ENCODE measurements at places on chromosomes 16 and 17.
A peak's percentile ranks its signal among the peaks of the same experiment; 100 is the strongest.

DNA sequence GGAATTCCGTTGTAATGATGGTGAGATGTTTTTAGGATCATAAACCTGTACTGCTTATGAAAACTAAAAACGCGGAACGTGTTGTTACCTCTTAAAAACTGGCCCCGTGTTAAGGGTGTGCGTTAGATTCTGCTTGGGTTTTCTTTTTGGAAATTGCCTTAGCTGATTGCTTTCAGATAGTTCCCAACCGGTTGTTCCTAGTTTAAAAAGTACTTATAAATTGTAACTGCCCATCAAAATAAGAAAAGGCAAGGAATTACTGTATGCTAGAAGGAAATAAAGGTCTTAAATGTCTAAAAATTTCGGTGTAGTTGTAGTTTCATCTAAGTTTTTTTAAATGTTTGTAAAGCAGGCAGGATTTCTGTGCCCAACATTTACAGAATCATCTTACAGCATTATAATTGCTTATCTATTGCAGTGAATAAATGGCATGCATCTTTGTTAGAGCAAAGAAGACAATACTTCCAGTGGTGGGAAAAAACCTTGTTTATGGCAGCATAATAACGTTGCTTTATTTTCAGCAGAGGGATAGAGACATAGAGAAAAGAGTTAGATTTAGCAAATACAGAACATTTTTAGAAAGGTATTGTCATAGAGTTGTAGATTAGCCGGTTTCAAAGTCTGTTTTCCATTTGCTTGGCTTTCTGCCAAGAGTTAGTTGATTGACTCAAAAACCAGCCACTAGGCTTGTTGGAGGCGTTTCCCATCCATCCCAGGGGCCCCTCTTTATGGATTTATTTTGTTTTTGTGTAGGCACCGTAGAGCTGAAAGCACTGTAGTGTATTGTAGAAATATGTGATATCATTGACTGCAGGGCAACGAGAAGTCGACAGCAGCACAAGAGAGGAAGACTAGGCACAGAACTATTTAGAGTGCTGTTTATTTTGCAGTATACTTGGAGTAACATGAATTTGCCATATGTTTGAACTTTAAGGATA lies 1.7 kb downstream of the PPM1D start:
- ATAC-seq: peak; percentile 27

DNA sequence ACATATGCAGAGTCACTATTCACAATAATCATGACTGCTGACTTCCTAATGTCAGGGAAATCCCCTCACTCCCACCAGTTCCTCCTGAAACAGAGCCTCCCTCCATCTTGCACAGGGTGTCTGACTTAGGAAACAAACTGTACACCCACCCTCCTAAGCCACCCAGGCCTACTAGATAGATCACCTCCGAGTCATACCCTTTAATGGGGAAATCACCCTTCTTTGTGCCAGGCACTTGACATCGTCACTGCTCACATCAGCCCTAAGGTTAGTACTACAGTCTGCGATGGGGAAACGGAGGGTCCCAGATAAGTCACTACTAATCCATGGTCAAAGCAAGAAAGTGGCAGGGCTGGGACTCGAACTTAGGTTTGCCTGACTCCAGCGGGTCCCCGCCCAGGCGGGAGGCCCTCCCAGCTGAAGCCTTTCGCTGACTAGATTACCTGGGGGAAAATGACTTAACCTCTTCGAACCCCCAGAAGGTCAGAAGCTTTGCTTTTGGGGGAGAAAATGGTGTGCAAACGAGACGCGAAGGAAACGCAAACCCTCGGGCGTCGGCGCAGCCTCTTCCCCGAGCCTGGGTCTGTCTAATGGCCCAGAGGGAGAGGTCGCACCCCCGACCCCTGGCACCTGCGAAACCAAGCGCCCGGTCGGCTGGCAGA lies 3.4 kb upstream of the MLLT6 start:
- peak; percentile 18 for ATAC-seq

- ATAC-seq: no peak
Observed at GRCh38 chr17:76720941-76721340, 5.5 kb downstream of the JMJD6 start.

DNA sequence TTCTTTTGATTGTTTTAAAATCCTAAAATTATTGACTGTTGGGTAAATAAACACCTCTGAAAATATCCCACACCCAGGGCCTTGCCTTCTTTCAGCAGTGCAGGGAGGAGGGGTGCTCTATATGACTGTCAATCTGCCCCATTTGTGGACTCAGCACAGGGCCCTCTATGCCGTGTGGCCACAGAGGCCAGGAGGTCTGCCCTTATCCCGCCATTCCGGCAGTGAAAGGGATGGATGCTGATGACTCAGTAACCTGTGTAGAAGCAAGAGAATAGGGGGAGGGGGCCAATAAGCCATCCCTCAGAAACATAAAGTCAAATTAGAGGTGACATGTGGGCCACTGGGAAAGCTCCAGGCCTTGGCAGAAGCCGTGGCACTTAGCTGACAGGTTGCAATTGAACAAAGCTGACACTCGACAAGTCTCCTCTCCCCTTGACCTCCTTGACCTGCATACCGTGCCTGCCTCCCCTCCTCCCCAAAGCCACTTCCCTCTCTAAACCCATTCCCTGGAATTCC lies 281.4 kb upstream of the DYNLRB2 start:
- no peak for ATAC-seq

DNA sequence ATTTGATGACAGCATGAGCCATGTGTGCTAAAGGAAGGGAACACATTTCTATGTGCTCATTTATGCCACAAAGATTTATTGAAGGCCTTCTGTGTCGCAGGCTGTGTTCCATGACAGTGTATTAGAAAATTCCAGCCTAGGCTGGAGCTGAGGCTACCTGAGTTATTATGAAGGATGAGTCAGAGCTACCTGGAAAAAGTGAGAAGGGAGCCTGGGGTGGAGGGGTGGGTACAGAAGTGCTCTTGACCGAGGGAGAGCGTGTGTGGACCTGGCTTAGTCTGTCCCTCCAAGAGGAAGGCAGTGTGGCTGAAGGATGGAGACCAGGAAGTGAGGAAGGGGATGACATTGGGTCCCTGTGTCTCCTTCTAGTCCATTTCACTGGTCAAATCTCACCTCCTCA lies 98.3 kb downstream of the N4BP1 start:
- no peak for ATAC-seq

DNA sequence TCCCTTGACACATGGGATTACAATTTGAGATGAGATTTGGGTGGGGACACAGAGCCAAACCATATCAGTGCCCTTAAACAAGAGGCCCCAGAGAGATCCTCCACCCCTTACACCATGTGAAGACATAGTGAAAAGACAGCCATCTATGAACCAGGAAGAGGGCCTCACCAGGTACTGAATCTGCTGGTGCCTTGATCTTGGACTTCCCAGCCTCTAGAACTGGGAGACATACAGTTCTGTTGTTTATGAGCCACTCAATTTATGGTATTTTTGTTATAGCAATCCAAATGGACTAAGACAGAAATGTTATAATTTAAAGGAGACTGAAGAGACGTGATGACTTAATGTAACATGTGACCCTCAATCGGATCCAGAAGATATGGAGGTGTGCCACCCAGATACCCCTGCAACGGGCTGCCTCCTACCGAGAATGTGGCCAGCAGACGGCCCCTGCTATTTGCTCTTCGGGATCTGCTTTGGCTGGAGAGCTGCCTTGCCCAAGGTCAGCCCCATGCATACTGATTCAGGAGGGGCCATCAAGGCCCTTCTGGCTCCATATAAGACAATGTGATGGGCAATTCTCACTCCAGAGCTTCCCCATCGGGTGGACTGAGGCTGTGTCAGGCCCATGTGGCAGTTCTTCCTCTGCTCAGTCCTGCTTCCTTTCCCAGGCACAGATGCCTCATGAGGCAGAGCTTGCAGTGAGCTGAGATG lies 80.6 kb downstream of the NETO2 start:
- ATAC-seq: no peak

- no peak for ATAC-seq
Observed at GRCh38 chr16:89708481-89708931, 7.0 kb upstream of the SPATA2L start.

Measured in SK-N-SH treated with all-trans-retinoic acid at 6 μM for 48 hours (cell line).